GM18507 (cell line): ENCODE measurements at places on chromosomes 6 and 20.

DNA sequence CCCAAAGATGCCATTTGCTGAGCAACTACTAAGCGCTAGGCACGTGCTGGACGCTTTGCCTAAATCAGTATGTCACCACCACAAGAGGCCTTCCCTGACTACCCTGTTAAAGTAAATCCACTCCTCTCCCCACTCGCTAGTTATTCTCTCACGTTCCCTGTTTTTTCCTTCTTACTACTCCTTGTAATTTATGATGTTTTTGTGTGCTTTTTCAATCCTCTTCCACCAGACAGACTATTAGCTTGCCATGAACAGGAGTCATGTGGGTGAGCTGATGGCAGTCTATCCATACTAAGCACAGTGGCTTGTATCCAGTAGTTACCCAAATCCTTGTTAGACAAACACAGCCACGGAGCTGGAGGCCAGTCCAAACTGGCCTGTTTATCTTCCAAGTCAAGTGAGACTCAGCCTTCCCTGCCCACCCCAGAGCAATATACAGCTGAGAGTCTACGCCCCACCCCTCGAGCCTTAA, 41.2 kb downstream of the C6orf132 start:
- no peak for DNase-seq

DNA sequence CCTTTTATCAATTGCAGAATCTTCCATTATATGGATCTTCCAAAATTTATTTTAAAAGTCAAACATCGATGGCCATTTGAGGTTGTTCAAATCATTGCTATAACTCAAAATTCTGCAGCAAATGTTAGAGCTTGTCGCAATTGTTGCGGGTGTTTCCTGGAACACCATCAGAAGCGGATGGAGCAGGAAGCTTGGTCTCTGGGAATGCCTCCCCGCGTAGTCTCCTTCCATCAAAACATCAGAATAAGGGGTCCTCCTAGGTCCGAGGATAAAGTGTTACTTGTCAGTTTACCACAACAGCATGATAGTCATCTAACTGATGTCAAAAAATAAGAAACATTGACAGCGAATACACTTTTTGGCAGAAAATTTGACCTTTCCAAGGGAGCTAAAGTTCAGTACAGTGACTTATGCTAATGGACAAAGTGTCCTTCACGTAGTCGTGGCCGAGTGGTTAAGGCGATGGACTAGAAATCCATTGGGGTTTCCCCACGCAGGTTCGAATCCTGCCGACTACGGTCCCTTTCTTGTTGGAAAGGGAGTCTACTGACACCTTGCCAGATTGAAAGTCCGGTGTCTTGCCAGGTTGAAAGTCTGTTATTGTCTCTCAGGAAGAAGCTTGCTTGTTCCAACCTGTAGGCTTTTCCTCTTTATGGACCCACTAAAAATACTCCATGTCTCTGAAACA, 59.0 kb upstream of the ZNF184 start:
- DNase-seq: no peak

DNA sequence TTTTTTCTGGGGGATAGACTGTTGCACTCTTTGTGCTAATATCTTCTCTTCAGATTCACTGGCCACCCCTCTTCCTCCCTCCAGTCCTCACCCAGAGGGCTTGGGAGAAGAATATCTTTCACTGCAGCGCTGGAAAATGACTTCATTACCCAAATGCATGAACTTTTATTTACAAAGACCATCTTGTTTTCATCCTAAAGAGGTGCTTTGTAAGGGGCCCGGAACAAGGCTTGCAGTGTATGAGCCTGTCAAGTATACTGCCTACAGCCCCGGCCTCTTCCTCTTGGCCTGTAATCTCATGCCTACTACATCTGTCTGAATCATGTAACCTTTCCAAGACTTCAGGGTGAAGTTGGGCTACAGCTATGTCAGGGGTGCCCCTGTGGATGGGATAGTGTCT, 554 bp upstream of the LAMA4 start:
- DNase-seq: no peak

GRCh38 chr6:127328043-127328609, 15.3 kb downstream of the ECHDC1 start:
- no peak for DNase-seq

DNA sequence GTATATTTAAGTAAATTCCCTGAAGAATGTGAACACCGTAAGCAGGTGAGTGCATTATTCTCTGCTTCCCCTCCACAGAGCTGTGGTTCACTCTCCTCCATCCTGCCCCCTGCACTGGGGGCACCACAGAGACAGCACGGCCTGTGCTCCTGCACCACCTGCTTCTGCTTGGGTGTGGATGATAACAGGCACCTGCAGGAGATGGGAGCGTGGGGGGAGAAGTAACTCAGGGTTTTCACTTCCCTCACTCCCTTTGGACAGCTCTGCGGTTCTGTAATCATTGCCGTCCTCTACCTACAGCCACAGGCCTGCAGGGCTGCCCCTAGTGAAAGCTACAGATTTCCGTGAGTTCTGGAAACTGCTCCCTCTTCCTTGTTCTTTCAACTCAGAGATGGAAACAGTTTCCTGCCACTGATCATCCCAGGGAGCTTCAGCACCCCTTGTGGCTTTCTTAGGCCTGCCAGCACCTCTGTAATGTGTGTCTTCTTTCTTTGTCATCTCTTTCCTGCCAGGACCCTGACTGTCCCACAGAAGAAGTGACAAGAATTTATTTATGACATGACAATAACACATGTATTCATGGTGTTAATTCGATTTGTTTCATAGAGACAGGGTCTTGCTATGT, 21.3 kb upstream of the MICB start:
- DNase-seq: no peak

DNA sequence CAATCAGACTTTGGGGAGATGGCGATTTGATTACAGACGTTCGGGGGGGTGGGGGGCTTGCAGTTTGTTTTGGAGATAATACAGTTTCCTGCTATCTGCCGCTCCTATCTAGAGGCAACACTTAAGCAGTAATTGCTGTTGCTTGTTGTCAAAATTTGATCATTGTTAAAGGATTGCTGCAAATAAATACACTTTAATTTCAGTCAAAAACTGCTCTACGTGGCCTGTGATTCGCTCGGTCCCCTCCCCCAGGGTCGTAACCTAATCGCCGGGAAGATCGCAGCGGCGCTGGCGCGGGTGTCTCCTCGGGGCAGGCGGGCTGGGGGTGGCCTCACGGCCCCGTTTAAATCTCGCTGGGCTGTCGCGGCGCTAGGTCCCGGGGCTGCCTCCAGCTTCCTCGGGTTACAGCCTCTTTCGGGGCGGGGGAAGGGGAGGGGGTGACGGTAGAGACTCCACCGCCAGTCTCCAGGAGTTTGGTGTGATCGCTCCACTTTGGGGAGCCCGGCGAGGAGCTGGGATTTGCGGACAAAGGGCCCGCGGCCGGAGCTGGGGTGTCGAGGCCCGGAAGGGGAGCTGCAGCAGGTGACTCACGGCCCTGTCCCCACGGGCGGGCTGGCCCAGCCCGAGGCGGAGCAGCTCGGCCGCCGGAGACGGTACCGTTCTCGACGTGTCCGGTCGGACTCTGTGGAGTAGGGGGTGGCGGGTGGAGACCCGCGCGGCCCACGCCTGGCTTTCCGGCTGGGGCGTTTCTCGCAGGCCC, 4.2 kb downstream of the FOXC1 start:
- DNase-seq: no peak

DNA sequence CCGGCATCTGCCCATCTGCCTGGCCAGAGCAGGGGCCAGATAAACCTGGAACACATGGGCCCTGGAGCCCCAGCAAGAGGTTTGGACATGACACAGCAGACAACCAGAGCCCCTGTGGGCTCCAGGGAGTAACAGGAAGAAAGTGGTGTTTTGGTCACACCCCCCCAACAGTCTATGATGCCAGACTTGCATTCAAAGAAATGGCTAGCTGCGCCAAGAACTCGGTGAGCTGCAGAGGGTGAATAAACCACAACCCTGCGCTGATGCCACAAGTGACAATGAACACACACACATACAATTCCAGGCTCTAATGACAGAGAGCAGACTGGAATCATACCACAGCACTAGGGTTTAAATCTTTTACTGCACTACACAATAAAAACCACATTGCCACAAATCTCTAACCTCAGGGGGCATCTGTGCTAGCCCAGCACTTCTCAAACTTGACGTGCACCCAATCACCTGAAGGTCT, 34.0 kb downstream of the TRERF1 start:
- no peak for DNase-seq

GRCh38 chr6:153149891-153150290, 18.8 kb upstream of the RGS17 start:
- DNase-seq: no peak

DNA sequence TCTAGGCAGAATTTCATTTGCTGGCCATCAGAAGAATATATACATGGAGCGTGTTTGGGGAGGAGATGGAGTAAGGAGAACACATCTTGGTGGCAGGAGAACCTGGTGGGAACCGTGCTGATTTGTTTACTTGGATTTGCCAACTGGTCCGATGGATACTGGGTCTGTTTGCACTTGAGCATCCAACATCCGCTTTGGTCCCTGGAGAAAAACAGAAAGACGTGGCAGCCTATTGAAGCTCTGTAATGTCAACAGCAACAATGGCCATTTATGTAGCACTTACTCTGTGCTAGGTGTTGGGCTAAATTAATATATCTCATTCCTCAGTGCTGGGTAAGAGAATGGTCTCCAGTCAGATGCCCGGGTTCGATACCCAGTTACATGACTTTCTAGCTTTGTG, 125.6 kb downstream of the BCAS1 start:
- DNase-seq: no peak

DNA sequence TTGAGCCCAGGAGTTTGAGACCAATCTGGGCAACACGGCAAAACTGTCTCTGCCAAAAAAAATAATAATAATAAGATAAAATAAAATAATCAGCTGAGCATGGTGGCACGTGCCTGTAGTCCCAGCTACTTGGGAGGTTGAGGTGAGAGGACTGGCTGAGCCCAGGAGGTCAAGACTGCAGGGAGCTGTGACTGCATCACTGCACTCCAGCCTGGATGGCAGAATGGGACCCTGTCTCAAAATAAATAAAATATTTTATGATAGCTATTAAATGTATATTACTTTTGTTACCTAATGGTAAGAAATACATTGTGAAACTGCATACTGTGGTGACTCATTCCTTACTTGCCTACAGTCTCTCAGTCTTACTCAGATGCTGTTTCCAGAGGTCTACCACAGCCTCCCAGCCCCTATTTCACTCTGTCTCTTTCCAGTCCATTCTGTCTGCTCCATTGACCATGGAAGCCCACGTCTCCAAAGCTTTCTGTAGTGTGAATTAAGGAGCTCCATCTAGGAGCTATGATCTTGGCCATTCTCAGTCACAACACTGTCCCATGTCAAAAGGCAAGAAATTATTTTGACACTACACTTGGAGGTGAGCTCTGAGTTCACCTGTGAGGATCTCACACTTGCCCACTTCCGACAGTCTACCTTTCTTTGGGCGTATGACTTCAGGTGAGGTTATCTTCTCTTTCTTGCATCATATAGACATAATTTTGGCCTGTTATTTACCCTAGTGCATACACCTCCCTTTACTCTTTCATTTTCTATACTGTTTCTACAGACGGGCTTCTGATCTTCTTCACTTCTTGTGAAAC, 22.4 kb upstream of the SNX9 start:
- no peak for DNase-seq

DNA sequence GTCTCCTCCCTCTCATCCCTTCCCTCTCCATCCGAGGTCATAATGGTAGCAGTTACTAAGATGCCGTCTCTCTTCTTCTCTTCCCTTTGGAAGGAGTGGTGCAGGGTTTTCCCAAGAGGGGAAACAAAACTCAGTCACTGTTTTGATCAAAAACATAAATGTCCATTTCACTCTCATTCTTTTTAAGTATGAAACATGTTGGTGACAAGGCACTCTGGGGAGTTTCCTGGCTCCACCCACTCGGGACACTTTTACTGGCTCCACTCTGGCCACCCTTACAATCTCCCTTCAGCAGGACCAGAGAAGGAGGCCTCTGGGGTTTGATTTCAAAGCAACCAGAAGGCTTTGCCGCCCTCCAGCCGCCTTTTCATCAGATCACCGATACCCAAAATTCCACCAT, 57.0 kb downstream of the FGD2 start:
- DNase-seq: no peak

DNA sequence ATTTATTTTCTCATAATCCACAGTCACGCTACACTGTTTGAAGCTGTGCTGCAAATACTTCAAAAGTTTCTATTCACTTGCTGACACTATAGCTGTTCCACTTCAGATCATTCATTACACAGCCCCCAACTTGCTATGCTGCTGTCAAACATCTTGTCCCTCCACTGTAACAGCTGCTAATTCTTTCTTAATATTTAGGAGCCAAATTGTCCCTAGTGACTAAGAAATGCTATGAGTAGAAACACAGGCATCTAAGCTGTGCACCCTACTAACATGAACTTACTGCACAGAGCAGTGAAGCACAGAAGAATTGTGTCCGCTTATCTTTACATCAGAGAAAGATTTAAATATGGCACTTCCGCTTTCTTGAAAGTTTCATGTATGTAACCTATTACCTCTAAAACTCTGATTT, 91.3 kb downstream of the PDE10A start:
- DNase-seq: no peak

GRCh38 chr6:105015482-105015881, 58.6 kb downstream of the LIN28B start:
- no peak for DNase-seq

GRCh38 chr20:13355941-13356486, 134.9 kb downstream of the ISM1 start:
- DNase-seq: no peak

GRCh38 chr20:32706486-32706885, 32.7 kb upstream of the C20orf203 start:
- DNase-seq: no peak
